B cell (primary cell): ENCODE measurements at places on chromosomes 11 and 22.

- DNase-seq = peak; percentile 67
These were observed at the start of gene CERK for GRCh38 chr22:46737976-46738646. Gene CERK (minus strand): TSS chr22:46738252. CDS start chr22:46738148, 104 bp downstream.

DNA sequence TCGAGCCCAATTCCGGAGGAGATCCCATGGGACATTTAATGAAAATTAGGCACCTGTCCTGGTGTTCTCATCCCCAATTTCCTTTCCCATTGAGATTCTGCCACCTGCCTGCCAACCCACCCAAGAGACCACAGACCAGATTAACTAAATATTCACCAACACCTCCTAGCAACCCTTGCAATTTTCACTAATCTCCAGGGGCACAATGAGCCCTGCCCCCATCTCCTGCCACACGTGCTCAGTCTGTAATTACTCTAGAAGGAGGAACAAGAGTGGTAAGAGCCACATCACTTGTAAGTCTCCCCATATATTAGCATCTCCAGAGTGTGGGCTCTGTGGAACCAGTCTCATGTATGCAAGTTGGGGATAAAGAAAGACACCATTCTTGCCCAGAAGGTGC is 38.0 kb downstream of the IL18BP start:
- no peak for DNase-seq

- DNase-seq = no peak
These were observed 2.4 kb downstream of the C1QTNF4 start for GRCh38 chr11:47591764-47592163.

DNA sequence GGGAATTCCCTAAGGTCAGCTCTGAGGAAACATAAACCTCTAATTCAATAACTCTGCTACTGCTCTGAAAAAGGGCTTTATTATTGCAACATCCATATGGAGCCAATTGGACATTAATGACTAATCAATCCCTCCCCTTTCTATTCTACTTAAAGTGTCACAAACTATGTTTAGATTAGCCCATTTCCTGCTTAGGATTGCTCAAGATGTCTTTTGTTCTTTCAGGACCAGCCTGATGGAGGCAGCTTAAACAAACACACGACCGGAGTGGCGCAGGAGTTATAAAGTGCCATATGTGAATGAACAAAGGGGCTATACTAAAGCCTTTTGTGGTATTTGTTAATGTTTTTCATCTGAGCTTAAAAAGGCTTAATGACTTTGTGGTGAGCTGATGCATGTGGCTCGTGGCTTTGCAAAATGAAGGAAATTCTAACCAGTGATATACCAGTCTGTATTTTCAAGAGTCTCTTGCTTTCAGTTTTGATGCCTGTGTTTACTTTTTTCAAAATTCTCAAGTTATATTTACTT is 354.4 kb downstream of the SOX6 start:
- no peak for DNase-seq

DNA sequence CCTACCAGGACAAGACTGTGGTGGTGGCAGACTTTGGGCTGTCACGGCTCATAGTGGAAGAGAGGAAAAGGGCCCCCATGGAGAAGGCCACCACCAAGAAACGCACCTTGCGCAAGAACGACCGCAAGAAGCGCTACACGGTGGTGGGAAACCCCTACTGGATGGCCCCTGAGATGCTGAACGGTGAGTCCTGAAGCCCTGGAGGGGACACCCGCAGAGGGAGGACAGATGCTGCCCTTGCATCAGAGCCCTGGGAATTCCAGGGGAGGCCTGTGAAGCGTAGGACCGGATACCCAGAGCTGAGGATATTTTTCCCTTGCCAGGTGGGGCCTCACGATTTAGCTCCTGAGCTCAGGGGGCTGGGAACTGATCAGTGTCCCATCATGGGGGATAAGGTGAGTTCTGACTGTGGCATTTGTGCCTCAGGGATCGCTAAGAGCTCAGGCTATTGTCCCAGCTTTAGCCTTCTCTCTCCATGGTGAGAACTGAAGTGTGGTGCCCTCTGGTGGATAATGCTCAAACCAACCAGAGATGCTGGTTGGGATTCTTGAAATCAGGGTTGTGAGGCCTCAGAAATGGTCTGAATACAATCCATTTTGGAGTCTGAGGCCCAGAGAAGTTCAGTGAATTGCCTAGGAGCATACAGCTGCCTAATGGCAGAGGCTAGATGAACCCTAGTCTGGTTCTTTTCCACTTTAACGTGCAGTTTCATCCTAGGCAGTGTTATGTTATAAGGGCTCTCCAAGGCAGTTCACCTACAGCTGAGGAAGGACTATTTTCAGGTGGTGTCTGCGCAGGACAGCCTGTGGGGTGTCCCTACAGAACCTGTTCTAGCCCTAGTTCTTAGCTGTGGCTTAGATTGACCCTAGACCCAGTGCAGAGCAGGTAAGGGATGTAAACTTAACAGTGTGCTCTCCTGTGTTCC is 19.5 kb downstream of the PIK3IP1 start:
- DNase-seq = peak; percentile 67

DNA sequence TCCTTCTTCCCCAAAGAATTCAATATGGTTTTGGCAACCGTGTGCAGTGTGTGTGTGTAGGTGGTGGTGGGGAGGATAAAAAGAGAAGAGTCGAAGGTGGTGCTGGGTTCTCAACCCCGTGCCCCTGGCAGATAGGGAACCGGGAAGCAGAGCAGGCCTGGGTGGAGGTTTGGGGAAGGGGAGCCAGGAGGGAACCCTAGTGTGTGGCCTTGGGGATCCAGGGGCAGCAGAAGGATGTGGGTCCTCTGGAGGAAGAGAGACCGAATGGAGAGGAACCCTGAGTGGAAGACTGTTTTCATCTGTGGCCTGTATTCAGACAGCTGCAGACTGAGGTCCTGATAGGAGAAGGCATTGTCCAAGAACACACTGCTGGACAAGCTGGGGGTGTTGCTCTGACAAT is 73.3 kb upstream of the B3GAT1 start:
- DNase-seq = no peak

GRCh38 chr11:65744026-65744698 is 23.6 kb upstream of the RNASEH2C start:
- DNase-seq = no peak

DNA sequence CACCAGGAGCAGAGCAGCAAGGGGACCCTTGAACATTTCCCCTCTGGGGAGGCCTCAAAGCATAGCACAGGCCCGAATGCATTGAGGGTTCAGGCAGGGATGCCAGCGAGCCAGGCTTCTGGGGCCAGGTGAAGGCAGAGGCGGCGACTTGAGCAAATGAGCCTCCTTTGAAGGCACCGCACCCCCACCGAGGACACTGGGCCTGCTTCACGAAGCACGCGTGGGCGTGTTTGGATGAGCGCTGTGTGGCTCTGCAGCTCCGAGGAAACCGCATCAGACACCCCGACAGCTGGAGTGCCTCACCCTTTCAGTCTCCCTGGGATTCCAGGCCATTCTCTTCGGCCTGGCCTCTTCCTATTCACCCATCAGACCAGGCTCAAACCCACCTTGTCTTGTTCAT is 301.8 kb downstream of the NTM start:
- DNase-seq = no peak

DNA sequence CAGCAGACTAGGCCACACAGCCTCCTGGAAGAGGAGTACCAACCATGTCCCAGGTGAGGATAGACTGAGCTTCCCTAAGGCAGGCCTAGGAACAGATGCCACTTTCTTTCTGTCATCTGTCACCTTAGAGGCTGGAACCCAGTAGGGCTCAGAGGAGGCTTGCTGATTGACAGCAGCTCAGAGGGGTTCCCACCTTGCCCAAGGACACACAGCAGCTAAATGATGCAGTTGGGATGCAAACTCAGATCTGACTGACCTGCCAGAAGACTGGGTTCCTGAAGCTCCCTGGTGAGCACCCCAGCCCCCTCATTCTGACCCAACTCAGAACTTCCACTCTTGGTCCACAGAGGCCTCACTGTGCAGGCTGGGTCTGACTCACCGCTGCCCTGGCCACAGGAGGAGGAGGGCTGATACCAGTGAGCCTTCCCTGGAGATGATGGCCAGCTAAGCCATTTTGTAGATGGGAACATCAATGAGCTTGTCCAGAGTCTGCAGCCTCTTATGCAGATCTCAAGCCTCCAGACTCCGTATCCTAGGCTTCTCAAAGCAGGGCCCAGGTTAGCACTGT is 14.0 kb downstream of the CAPN5 start:
- no peak for DNase-seq

DNA sequence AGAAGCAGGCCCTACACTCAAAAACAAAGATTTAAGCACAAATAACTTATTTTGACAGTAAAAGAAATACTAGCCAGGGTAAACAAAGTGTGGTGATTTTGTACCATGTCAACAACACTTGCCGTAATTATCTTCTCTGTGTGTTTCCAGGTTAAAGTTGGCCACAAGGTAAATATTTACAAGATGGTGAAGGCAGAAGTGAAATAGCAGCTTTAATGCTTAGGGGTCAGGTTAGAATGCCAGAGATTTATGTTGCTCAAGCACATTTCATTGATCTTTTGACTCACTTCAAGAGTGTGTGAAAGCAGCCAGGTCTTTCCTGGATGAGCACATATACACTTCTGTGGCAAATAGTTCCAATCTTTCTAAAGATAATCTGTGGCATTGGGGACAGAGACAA is 270.2 kb upstream of the LUZP2 start:
- no peak for DNase-seq

DNA sequence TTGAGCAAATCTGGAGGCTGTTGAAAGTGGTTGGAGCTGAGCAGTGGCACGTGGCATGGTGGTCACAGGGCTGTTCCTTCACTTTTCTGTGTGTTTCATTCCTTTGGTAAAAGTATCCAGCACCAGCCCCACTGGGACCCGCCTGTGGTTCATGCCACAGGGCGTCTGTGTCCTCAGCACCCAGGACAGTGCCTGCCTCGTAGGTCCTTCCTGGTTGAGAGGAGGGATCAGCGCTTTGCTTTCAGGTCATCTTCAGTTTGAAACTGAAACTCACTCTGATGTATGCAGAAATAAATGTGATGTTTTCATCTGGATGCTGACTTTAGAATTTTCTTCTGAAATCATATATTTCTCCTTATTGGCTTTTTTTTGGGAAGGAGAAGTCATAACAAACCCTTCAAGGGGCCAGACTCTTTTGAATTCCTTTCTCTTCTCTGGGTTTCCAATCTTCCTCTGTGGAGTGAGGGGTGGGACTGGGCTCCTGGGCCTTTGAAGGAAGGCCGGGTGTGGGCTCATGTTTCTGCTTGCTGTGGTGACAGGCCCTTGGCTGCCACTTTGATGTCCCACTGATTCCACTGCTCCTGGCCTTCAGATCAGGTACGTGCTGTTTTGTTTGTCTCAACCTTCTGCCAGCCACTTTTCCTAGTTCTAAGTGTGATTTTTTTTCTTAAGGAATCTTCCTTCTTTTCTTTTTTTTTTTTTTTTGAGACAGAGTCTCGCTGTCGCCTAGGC is 26.2 kb downstream of the TBC1D22A start:
- DNase-seq = peak; percentile 38

GRCh38 chr11:123683428-123684170 is 29.2 kb upstream of the SCN3B start:
- no peak for DNase-seq

DNA sequence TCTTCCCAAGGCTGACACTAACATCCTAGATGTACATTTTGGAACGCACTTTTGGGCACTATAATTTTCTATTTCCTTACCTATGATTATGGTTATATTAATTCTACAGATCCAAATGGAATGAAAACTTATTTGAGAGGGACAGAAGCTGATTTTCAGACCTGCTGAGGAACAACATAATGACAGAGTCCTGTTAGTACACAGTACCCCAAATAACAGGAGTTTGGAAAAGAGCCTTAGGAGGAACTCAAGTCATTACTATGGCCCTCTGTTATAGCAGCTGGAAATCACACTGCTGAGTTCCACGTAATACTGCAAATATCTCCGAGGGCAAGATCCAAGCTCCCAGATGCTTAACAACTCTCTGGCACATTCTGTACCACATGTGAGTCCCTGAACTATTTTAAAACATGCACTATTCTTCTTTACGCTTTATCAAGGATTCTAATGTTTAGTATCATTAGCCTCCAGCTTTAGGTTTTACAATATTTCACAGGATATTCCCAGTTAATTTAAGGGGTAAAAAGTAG is 1027.7 kb upstream of the CCDC90B start:
- no peak for DNase-seq

DNA sequence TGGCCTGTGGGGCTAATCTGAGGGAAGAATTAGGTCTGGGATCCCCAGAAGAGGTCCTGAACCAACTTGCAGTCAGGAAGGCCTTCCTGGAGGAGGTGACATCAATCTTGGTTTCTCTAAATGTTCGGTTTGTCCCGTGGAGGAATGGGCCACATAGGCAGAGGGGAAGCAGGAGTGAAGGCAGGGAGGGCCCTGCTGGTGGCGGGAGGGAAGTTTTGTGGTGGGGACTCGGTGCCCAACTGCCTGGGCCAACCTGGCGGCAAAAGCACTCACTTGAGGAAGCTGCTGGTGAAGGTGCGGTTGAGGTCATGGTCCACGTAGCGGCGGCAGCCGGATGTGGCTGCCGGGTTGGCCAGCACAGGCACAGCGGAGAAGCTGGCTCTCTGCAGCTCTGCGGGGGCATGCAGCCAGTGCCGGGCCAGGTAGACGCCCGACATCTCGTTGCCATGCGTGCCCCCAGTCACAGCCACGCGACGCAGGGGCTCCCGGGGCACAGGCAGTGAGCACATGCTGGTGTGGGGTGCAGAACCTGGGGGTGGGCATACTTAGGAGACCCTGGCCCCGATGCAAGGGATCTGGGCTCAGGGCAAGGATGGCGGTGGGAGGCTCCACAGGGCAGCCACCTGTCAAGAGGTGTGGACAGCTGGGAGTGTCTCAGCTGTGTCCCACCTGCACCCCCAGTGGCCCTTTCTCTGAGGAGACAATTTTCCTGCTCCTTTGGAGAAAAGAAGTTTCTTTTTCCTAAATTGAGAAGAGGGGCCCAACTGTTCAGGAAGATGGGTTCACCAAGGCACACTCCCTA is 3.8 kb downstream of the ACY3 start:
- DNase-seq = peak; percentile 88

DNA sequence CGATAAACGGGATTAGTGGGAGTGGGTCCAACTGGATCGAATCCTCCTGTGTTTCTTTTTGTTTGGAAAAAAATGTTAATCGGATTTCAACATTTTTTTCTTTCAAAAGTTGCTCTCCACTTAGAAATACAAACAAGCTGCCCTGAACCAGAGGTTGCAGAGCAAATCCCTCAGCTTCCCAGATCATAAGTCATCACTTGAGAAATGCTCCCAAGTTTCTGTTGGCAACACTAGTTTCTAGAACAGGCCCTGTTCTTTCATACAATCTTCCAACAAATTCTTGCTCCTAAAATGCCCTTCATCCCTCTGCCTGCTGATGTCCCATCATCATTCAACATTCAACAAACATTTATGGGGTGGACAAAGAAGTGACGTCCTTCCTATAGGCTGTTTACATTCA is 1.3 kb upstream of the MLC1 start:
- no peak for DNase-seq
